ENCODE measurements at places on chromosomes 7 and 10. TPM values are rescaled to one million over a fixed set of nuclear protein-coding genes. Genes with fewer than 3 reads are reported as not detected.
A peak's percentile ranks its signal among the peaks of the same experiment; 100 is the strongest.

The SORCS1 gene
- polyA plus RNA-seq, result 4.3 TPM

The PDE1C gene
- 2.2 TPM for polyA plus RNA-seq

The NYAP1 gene
- 1.7 TPM for polyA plus RNA-seq

The CPA4 gene
- 1.2 TPM for polyA plus RNA-seq

The MKI67 gene
- 36.5 TPM for polyA plus RNA-seq

The ZNHIT1 gene
- polyA plus RNA-seq, result 39.3 TPM

The ASZ1 gene
- 0.08 TPM for polyA plus RNA-seq

DNA sequence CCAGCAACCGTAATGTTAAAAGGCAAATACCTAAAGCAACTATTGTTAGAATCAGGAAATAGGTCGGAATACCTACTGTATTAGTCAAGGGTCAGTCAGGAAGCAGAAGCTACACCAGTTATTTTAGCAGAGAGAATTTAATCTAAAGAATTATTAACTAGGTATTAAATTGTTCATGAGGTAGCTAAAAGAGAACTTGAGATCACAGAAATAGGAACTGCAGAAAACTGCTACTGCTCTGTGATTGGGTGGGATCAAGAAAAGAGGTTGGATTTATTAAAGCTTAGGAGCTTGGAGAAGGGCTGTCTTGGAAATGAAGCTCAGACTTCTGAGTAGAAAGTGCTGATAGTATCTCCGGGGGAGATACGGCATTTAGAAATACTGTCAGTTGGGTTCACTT, 20.0 kb upstream of the ZNF438 start:
- DNase-seq, result no peak

DNA sequence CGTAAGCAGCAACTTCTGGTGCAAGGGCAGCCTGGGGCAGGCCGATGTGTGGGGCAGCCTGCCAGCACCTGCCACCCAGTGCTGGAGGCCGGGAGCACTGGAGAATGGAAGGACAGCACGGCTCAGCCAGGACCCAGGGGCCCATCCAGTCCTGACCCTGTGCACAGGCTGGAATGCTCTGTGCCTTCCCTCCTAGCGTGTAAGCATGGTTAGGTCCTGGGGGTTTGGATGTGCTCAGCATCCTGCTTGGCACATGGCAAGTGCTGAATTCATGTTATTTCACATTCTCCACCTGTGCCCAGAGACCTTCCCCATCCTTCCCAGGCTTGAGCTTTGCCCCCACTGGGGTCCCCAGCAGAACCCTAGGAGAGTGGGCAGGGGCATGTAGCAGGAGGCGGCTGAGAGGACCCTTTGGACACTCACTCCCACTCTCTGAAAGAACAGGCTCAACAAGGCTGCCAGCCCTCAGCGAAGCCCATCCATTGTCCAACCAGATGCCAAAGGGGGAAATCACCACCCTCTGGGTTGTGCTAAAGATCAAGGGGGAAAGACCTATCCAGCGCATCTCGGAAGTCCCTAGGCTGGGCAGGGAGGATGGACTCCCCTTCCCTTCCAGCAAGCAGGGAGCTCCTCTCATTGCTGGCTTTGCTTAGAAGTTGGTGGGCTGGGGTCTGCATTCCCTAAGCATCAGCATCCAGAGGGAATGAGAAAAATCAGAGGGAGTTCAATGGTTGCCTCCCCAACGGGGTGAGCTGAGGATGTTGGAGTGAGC, 29.7 kb downstream of the ANXA8 start:
- DNase-seq, result no peak

DNA sequence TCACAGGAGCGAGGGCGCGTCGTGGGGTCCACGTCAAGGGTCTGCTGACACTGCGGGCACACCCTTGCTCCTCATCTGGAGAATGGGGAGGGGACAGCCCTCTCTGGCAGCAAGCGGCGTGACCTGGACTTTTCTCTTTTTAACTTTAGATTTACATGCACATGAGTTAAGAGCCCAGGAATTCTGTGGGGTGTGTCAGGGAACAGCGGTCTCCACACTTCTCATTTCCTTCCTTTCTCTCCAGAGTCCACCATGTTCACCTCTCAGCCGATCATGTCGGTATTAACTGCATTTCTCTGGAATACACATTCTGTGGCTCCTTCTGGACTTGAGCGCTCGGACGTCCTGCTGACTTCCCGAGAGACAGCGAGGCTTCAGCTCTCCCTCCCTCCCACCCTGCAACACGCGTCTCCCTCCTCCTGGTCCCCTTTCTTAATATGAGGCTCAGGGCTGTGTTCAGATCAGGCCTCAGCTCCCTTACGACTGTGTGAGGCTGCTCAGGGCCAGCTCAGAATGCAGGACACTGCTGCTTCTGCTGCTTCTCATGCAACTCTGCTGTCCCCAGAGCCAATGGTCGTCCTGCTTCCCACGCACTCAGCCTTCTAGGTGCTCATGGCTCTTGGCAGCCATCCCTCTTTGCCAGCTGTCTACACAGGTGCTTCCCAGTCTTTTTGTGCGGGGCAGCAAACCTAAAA, 261.3 kb downstream of the ELFN1 start:
- peak; percentile 26 for DNase-seq

- peak; percentile 11 for DNase-seq
These were observed 516.9 kb upstream of the LRRN3 start for GRCh38 chr7:110573862-110574528.

DNA sequence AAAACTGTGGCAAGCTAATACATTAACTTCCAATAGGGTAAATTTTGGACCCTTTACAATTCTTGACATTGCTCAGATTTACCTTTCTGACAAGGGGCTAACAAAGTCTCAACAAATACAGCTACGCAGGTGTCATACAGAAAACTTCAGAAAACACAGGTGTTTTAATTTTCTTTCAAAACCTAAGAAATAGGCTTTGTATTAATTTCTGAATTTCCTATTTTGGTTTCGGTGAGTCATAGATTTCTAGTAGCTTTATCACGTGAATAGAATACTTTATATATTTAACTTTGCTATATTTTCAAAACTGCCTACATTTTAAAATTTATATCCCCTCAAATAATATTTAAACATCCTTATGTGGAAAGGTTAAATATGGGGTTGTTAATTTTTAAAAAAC, 215.3 kb downstream of the DGKB start:
- no peak for DNase-seq

- DNase-seq, result no peak
These were observed 326.2 kb upstream of the POT1 start for GRCh38 chr7:125255810-125256209.

DNA sequence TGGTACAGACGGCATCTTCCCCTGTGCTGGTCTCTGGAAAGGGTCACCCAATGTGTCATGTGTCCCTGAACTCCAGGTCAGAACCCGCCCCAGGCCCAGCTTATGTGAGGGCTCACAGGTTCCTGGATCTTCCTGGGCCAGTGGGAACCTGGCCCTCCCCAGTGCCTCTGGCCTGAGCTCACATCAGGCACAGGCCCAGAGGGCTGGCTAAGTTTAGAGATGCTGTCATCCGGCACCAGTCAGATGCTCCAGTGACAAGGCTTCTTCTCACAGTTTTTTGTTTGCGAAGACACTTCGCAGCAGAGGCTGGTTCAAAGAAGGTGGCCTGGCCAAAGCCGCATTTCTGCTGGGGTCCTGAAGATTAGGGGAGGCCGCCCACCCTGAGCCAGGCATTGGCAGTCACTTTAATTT, 11.8 kb downstream of the CAMK2B start:
- no peak for DNase-seq

DNA sequence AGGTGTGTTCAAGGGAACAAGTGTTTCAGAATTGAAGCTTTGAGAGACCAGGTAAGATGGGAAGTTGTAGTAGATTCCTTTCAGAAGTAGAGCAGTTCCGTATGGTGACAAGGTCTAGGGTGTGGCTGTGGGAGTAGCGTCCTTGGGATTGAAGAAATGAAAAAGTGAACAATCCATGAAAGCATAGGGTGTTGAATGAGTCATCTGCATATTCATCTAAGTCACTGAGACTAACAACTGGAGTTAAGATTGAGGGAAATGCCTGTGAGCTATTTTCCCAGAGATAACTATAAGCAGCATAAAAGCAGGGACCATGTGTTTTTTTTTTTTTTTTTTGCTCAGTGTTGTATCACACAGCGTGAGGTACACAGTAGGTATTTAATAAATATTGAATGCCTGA, 134.8 kb downstream of the PHTF2 start:
- no peak for DNase-seq

GRCh38 chr10:5543623-5544022, 18.9 kb downstream of the CALML3 start:
- no peak for DNase-seq

DNA sequence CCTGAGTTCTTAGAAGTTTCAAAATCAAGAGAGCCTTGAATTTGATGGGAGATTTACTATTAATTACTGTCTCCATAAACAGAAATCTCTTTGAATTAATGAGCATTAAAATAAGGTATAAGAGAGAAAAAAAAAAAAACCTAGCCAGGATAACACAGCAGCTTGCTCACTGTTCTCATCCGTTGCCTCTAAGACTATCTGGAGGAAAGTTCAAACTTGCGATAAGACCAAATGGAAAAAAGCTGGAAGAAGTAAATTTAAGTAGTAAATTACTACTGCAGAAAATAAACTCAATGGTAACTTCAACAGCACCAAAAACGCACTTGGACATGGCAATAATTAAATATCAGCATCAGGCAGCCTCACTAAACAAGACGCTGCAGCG, 36.7 kb downstream of the GNA12 start:
- no peak for DNase-seq

Measured in muscle of back (tissue), 13 donors.